Non-pigmented ciliary epithelial cell (primary cell): ENCODE measurements at places on chromosomes 5 and 9.

- no peak for DNase-seq
These were observed 7.9 kb downstream of the SNCAIP start for GRCh38 chr5:122319897-122320296.

- no peak for DNase-seq
These were observed 95.3 kb downstream of the TTLL11 start for GRCh38 chr9:121997791-121998190.

- DNase-seq = no peak
These were observed 261.2 kb upstream of the ANKRD55 start for GRCh38 chr5:56494300-56494731.

GRCh38 chr5:73733219-73733618, 107.2 kb downstream of the ARHGEF28 start:
- DNase-seq = peak; percentile 15

DNA sequence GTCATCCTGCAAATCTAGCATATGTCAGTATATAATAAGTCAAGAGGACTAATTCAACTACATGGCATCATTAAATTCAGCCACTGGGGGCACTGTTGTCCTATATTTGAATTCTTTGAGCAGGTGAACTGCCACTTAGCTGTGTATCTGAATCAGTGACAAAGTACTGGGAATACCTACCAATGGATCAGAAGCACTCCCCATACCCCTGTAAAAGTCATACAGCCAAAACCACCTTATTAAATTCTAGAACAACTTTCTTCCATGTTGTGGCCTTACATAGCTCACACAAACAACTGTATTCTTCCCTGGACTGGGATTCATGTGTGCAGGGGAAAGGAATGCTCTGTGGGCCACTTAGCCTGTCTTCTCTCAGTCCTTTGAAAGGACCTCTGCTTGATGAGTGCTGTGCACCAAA, 57.4 kb upstream of the PLPP6 start:
- no peak for DNase-seq

DNA sequence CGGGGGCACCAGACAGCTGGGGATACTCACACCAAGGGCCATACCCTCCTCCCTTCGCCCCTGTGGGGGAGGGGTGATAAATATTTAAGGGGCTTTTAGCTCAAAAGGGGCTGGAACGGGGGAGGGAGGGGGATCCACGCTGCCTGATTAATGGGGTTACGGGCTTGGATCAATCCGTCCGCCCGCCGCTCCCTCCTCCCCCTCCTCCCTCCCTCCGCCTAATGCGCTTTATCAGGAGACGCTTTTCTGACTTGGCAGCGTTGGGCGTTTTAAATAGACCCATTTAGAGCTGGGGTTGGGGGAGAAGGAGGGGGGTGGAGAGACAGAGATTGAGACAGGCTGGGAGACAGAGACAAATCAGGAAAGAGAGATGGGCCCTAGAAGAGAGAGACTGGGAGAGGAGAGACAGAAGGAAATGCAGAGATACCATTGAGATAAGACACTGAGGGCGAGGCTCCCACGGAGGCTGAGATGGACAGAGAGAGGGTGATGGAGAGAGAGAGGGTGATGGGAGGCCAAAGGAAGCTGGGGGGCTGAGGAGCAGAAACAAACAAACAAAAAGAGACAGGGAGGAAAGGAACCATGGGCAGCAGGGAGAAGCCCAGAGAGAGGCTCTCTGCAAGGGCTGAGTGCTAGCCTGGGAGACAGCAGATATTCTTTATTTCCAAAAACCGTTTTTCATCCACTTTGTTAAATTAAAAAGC, 10.3 kb downstream of the CNTFR start:
- DNase-seq = no peak

DNA sequence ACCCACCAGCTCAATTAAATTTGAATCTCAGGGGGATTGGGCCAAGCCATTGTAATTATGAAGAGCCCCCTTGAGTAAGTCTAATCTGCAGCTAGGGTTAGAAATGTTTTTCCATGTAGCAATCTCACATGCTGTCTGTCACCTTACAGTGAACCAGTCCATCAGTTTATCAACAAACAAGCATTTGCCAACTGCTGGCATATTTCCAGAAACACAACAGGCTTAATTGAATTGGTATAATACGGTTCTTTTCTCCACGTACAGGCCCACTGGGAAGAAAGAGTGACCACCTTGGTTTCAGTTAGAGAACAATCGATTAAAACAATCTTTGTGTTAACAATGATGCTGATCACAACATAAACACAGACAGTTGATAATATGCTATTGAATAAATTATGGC, 67.4 kb downstream of the NSUN2 start:
- no peak for DNase-seq

GRCh38 chr9:99722877-99723276, 98.8 kb upstream of the NR4A3 start:
- no peak for DNase-seq

DNA sequence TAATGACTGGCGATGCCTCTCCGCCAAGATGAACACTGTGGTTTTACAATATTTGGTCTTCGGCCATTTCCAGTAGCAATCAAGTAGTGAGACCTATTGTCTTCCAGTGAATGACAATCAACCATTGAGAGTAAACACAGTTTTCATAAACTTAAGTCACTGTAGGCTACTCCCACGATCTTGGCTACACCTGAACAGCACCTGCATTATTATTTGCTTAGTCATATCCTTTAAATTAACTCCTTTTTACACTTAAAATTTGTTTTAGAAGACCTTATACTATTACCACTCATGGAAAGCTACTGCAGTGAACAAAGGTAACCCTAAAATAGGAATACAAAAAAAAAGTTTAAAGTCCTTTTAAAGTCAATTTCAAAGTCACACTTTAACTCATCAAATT, 58.2 kb downstream of the ZNF354C start:
- no peak for DNase-seq

- no peak for DNase-seq
These were observed 153.2 kb upstream of the MAST4 start for GRCh38 chr5:66442951-66443445.

DNA sequence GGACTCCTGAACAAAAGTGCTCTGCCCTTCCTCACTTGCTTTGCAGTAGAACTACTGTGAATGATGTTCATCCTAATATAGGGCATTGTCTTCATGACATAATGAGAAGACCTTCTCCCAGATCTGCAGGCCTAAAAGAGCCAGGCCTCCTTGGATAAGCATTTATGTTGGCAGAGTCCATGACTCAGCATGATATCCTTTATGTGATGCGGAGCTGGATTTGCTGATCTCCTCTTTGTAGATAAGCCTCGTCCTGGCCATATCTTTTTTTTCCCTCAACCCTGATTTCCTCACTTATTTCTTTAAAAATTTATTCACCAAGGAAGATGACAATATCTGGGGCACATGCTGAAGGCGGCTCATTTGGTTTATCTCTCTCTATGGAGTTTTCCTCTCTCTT, 62.4 kb upstream of the TAS2R1 start:
- DNase-seq = no peak

- no peak for DNase-seq
These were observed 1865.3 kb upstream of the CDH9 start for GRCh38 chr5:28903643-28904042.

GRCh38 chr9:71819115-71819739, 50.9 kb upstream of the CEMIP2 start:
- DNase-seq = no peak

- DNase-seq = no peak
These were observed 224.0 kb downstream of the SPOCK1 start for GRCh38 chr5:137275083-137275482.

GRCh38 chr5:93607367-93608258, 24.6 kb downstream of the NR2F1 start:
- no peak for DNase-seq

- DNase-seq = no peak
These were observed 80.2 kb downstream of the TMC1 start for GRCh38 chr9:72601615-72602014.

GRCh38 chr5:12320331-12320730, 416.1 kb upstream of the CTNND2 start:
- DNase-seq = no peak

- no peak for DNase-seq
These were observed 89.3 kb downstream of the ZCCHC7 start for GRCh38 chr9:37209431-37210386.

- DNase-seq = no peak
These were observed 46.9 kb upstream of the FREM1 start for GRCh38 chr9:14957109-14957508.

GRCh38 chr5:58999804-59000203, 416.9 kb downstream of the RAB3C start:
- DNase-seq = no peak

- no peak for DNase-seq
These were observed 11.2 kb upstream of the ZCCHC9 start for GRCh38 chr5:81290146-81290545.

DNA sequence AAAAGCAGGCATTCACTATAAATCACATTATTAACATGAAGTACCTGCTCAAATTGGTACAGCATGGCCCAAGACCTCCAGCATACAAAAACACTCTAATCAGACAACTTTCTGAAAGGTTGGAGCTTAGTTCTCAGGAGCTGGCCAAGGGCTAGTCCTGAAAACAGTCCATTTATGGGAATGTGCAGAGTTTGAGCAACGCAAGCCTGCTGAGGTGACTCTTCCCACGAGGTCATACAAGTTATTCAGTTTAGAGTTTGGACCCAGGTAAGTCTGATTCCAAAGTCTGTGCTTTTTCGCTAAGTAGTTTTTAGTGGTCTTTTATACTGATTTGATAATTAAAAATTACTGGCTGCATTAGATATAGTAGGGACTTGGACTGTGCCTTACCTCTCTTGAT, 52.6 kb downstream of the AP3S1 start:
- DNase-seq = no peak

GRCh38 chr9:6805532-6805931, 47.8 kb downstream of the KDM4C start:
- DNase-seq = peak; percentile 18

DNA sequence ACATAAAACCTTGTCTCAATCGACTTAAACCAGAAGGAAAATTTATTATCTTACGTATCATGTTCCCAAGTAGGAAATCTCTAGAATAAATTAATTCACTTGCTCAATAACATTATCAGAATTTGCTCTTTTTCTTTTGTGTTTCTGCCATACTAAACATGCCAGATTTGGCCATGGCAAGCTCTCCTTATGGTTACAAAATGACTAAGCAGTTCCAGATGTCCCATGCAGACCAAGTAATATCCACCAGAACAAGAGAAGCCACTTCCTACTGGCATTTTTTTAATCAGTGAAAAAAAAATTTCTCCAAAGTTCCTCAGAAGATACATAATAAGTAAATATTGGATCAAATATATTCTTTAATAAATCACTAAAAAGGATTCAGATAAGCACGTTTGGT, 25.2 kb upstream of the ADAMTS6 start:
- no peak for DNase-seq

DNA sequence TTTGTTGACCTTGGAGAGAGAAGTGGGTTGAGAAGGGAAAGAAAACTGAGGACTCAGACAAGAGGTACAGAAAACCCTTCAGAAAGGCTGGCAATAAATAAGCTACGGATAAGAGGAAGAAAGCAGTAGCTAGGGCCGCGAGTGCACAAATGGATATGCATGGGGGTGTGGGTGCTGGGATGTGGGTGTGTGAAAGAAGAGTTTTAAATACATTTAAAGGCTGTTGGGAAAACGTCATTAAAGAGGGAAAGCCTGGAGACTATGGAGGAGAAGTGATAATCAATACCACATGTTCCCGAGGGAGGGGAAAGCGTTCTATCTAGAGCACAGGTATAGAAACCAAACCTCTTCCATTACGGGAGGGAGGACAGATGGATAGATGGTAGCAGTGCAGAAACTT, 177.2 kb downstream of the TSSK1B start:
- DNase-seq = no peak

DNA sequence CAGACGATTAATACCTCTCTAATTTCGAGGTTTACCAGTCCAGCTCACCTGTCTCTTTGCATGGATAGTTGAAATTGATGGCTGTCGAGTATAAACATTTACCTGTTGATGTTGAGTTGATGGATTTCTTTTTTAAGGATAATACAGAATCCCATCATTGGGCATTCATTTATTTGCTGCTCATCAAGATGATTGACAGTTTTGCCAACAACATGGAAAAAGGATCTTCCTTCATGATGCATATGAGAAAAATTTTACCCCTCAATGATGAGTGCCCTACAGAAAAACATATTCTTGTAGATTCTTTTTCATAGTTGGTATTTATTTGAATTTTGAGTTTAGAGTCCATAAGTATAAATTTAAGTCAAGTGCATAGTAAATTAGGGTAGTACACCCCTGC, 59.2 kb downstream of the ZCCHC7 start:
- DNase-seq = no peak

- no peak for DNase-seq
These were observed 189.7 kb downstream of the DAB2IP start for GRCh38 chr9:121840838-121841760.

GRCh38 chr5:152534641-152535040, 129.6 kb upstream of the NMUR2 start:
- no peak for DNase-seq

DNA sequence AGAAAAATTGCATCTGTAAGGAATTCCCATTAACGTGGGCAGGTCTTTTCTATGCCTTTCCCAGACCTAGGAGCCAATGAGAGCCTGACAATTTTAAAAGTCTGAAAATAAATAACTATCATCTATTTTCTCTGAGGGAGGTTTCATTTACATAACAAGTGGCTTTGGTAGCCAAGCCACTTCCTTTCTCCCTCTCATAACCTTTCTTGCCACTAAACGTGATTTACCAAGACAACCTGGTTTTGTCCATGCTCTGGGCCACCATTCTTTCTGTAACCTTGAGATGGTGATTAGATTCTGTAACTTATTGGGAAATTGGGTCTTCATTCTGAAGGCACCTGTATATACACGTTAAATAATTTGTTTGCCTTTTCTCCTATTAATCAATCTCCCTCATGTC, 1046.9 kb downstream of the CDH12 start:
- DNase-seq = no peak

GRCh38 chr5:351921-352245, 30.4 kb downstream of the AHRR start:
- DNase-seq = no peak

DNA sequence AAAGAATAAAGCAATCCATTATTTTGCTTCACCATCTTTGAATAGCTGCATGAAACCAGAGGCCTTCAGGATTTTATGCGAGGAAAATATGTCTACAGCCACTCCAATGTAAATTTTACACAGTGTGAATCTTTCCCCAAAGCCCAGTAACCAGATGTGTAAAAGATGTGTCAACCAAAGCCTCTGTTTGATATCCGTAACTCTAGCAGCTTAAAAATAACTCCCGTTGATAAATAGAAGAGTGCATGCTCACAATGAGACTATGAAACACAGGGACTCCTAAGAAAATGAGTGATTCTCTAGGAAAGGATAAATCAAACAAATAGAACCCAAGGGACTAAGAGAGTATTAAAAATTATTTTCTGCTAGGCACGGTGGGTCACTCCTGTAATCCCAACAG, 60.0 kb upstream of the NPR3 start:
- no peak for DNase-seq
